ENCODE measurements at places on chromosomes 1 and 21.
A peak's percentile ranks its signal among the peaks of the same experiment; 100 is the strongest.

GRCh38 chr1:147833231-147833860 lies 69.2 kb upstream of the GJA8 start:
- DNase-seq: no peak

- no peak for DNase-seq
Observed at GRCh38 chr1:107273515-107273914, 132.7 kb downstream of the NTNG1 start.

DNA sequence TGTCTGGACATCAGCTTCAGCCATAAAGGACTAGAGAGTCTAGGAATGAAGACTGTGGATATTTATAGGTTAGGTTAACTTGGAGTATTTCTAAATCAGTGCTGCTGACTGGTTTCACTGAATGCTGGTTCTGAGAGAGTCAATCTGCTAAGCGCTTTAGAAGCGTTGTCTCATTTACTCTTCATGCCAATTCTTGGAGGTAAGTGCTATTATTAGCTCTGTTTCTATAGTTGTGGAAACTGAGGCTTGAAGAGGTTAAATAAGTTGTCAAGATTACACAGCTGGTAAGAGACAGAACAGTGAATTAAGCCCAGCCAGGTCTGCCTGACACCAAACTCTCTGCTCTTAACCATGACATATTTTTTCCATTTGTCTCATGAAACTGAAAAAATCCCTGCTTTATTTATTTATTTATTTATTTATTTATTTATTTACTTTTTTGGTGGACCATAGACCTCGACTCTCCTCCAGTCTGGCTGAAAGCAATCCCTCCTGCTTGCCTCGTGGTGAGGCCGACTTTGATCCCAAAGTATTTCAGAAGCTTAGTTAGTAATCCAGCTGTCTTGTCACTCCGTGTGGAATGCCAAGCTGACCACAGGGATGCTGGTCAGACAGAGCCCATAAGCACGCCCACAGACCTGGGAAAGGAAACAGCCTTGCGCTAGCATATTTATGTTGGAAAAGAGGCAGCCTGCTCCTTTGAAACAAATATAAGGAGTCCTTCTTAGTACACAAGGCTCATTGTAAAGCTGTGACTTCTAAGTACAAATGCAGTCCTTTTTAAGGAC lies 16.9 kb downstream of the NTMT2 start:
- peak; percentile 26 for DNase-seq

DNA sequence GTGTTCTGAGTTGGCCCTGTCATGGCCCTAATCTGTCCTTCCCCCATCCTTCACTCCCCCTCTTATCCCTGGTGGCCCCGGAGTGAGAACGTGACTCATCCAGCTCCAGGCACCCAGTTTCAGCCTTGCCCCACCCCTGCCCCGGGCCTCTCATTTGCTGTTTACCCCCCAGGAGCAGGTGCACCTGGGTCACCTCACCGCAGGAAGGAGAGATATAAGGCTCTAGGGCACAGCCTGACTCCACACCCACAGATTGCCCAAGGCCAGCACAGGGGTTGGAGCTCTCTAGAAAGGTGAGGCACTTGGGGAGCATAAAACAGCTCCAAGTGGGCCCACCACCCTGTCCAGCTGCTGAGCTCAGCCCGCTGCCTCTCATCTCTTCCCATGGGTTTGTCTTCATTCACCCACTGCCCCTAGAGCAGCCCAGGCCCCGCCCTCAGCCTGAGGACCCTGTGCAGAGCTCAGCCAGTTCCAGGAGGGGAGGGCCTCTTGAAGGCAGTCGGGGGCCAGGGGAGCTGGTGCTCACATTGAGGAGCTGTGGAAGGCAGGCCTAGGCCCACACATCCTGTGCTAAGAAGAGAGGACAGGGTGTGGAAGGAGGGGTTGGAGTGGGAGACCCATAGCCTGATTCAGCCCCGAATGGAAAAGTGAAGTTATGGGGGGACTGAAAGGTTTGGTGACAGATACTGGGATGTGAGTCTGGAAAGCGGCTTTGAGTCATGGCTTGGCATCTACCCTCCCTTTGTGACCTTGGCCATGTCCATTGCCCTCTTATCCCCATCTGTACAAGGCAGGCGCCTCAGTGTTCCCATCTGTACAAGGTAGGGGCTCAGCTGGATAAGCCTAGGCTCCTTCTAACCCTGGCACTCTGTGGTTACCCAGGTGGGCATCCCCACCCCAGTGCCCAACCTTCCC lies 16.1 kb upstream of the GPR37L1 start:
- DNase-seq: no peak

- DNase-seq: no peak
Observed at GRCh38 chr1:184789884-184790283, 35.2 kb upstream of the EDEM3 start.

GRCh38 chr1:206924592-206925105 lies 2.9 kb upstream of the FCMR start:
- DNase-seq: no peak

DNA sequence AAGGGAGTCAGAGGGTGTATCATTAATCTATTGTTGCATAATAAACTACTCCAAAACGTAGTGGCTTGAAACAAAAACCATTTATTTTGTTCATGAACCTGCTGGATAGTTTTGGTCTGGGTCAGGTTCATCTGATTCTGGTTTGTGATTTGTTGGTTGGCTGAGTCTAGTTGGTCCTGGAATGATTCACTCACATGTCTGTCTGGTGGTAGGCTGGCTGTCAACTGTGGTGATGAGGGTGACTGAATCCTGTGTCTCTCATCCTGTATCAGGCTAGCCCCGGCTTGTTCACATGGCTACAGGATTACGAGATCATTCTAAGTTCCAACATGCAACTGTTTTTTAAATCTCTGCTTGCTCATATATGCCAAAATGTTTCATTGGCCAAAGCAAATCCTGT lies 22.5 kb upstream of the SIKE1 start:
- no peak for DNase-seq

- DNase-seq: no peak
Observed at GRCh38 chr1:171852272-171852671, 11.0 kb downstream of the DNM3 start.

DNA sequence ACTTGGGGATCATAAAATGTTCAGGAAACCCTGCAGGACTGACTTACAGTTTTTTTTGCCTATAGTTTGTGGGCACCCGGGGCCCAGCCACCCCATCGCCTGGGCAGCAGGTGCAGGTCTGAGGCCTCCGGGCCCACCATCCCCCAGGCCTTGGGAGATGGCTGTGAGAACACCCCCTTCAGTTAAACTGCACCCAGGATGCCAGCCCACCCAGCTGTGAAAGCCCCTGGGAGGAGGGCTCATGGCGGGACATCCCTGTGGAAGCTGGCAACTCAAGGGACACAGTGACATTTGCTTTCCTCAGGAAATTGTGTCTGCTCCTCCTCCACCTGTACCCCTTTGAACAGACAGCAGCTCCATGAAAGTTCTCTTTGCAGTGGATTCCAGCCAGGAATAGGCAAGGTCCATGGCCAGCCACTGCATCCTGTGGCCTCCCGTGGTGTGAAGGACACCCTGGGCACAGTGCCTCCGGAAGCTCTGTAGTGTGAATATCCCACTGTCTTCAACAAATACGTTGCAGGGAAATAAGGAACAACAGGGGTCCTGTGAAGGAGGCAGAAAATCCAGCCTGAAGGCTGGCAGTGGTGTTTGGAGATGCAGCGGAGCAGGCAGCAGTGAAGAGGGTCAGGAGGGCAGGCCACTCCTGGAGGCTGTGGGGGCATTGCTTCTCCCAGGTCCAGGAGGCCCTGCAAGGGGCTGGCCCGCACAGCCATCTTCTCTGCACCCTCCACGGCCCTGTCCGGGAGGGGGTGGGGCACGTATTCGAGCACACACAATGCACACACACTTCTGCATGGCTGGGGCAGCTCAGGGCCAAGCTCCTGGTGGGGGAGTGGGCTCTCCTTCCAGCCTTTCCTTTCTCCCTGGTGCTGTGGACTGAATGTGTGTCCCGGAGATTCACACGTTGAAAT lies 2.1 kb upstream of the OBSCN start:
- no peak for DNase-seq

DNA sequence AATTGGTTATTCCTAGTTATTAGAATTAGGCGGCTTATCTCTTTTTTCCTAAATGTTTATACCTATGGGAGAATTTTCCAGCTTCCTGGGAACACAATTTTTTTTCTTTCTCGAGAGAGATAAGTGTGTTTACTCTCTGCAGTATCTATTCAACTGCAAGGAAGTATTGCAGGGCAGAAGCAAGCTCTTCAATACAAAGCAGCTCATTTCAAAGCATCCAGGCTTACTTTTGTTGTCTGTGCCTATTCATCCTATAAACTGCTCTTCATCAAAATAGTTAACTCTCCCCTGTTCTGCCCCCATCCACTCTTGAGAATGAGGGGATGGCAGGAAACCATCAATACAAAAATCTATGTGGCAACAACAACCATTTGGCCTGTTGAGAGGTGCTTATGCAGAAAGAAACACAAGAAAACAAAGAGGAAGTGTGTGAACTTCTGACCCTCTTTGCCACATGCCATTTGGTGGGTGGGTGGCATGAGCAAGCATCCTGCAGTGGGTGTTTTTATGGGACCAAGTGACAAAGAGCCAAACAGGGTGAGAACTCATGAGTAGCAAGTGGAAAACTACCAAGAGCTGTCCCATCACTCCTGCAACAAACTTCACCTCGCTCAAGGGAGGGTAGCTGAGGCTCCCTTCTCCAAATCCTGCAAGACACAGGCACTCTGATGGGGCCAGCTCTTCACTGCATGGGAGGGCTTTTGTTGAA lies 50.6 kb upstream of the MRPS6 start:
- DNase-seq: no peak

DNA sequence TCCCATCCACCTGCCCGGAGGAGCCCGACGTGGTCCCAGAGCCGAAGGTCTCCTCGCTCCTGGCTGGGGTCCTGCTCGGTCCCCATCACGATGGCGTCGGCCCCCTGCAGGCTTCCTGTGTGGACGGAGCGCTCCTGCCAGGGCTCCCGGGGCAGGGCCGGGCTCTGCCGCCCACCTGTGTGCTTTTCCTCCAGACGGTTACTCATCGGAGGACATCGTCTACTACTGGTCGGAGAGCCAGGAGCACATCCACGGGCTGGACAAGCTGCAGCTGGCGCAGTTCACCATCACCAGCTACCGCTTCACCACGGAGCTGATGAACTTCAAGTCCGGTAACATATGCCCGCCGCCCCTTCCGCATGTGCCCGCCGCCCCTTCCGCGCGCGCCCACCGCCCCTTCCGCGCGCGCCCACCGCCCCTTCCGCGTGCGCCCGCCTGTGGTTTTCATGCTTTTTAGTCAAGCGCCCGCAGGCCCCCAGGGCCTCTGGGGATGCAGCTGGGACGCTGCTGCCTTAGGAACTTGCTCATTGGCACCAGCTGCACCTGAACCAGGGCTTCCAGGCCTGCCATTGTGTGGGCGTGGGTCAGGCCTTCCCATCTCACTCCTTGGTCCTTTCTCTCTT lies 8.9 kb downstream of the GABRD start:
- no peak for DNase-seq

GRCh38 chr1:99681583-99681982 lies 35.7 kb downstream of the PALMD start:
- no peak for DNase-seq

Measured in neuronal stem cell (in vitro differentiated cells).